ENCODE measurements at places on chromosomes 7 and 10.

DNA sequence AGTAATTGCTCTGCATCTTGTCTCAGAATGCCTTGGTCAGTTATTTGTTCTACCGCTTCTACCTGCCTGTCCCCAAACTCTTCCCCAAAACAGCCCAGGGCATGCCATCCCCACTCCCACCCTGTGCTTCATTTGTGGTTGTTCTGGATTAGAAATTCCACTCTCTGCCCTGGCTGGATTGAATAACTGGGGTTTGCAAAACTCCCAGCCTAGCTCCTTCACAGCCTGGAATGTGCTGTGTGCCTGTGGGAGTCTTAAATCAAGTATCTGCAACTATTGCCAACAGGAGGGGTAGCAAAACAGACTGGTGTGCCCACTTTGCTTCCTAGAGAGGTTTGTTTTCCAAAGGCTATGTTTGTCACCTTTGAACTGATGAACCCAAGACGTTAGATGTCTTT is 24.2 kb downstream of the TSPAN15 start:
- no peak for DNase-seq

GRCh38 chr7:51035716-51036115 is 253.0 kb upstream of the GRB10 start:
- no peak for DNase-seq

GRCh38 chr10:86979296-86979818 is 11.1 kb downstream of the ADIRF start:
- no peak for DNase-seq

DNA sequence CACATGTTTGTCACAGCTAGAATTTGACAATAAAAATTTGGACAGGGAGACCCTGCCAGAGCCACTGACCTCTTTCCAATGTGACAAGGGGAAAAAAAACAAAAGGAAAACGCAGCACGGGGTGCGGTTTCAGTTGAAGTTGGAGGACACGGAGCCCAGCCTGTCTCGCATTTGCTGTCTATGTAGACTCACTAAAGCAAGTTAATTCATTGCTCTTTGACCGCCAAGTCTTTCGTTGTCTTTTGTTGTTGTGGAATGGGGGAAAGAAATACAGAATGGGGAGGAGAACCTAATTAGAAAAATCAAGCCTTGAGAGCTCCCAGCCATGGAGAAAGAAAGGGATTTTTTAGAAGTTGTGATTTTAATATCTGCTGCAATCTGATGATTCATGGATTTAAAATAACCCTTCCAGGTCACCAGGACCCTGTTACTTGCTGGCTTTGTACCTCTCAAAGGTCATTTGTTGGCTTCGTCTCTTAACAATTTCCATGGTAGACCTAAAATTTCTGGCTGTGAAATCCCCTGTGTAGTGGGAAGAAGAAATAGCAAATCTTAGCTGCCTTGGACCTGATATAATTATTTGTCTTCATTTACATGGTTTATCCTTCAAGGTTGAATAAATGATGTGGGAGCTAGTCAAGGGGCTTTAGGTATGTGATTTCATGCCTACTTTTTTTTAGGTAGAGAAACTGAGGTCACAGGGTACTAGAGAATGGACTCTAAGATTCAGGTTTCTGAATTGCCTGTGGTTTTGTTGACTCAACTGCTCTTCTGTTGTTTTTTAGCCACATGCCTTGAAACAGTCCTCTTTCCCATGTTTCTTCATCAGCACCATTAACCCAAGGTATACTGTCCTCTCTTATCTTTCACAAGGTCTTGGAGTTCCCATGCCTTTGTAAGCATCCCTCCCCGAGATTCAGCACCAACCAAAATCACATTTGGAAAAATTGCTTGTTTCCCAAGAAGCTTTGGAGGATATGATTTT is 78.7 kb downstream of the TCF7L2 start:
- no peak for DNase-seq

- no peak for DNase-seq
These were observed 24.3 kb upstream of the ST7 start for GRCh38 chr7:116929021-116929420.

DNA sequence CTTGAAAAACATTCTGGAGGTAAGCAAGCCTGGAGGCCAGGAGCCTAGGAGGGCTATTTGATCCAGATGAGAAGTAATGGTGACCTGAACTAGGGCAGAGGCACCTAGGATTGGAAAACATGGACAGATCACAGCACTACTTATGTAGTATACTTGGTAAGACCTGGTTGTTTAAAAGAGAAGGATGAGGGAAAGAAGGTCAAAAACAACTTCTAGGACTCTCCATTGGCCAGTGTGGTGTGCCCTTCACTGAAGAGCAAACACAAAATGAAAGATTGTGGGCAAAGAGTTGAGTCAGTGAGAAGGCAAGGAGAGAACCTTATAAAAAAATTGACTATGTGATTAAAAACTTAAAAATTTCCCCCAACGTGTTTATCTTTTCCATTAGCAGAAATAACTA is 14.3 kb downstream of the ANKRD1 start:
- no peak for DNase-seq

- DNase-seq: no peak
These were observed 255.9 kb downstream of the USP6NL start for GRCh38 chr10:11355592-11355991.

All from CD4-positive, alpha-beta T cell treated with Interleukin-1 beta for 1 hour (primary cell).